ENCODE measurements at places on chromosomes 2 and 18.

GRCh38 chr2:113965644-113966043 is 75.8 kb downstream of the ACTR3 start:
- no peak for DNase-seq

DNA sequence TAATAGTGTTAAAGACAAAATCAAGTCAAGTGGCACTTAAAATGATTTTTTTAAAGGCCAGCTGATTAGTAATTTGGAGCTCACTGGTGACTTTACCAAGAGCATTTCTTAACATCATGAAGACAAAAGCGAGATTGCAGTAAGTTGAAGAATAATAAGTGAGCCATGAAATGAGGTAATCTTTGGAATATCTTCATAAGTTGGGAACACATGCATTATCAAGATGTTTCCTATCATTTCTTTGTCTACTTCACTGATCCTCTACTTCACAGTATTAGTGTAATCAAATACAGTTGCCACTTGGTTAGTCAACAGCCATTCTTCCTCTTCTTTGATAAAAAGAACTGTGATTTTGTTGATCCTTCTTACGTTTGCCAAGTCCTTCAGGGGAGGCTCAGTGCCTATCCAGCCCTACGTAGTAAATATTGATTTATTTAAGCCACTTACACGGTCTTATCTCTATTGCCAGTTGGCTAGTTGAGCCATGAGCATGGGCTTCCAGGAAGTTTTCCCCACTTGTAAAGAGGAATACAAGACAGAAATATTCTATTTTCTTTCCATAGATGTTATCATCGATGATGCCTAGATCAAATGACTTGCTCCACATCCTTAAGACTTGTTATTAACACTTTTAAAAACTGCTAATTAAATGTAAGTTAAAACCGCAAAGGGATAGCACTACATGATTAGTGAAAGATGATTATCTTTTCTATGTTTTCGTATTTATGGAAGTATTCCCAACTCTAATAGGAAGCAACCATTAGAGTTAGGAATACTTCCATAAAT is 46.1 kb downstream of the YES1 start:
- DNase-seq = no peak

GRCh38 chr2:188810586-188810985 is 163.6 kb upstream of the COL3A1 start:
- no peak for DNase-seq

- no peak for DNase-seq
Observed at GRCh38 chr2:109237792-109238191, 108.8 kb downstream of the SH3RF3 start.

GRCh38 chr2:70702711-70703395 is 65.1 kb downstream of the ADD2 start:
- DNase-seq = no peak

DNA sequence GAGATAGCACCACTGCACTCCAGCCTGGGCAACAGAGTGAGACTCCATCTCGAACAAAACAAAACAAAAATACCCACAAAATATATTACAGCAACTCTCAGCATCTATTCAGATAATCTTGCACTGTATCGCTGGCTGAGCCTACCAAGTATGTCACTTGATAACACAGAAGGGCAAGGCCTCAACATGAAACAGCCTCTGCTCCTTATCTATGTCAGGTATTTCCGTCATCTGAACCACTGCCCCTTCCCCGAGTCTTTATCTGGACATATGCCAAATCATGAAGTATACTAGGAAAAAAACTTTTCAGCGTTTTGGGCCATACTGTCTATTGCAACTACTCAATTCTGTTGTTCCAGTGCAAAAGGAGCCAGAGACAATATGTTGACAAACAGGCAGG is 17.7 kb downstream of the PDIA6 start:
- no peak for DNase-seq

- no peak for DNase-seq
Observed at GRCh38 chr2:237520290-237520689, 33.2 kb downstream of the MLPH start.

DNA sequence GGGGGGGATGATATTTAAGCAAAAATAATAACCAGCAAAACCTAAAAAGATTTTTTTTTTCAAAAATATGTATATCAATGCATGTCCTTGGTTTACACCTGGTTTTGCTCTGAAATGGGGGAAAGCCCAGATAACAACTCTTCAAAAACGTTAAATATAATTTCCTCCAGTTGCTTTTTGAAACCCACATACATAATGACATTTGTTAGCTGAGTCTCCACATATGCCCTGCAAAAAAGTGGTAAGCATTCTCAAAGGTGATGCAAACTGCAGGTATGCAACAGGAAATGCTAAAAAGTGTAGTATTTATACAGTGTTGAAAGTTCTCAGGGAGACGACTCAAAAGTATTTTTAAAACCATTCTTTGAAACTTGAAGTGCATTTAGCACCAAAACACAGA is 258.6 kb downstream of the ZEB2 start:
- no peak for DNase-seq

- no peak for DNase-seq
Observed at GRCh38 chr2:14330884-14331283, 301.6 kb upstream of the LRATD1 start.

DNA sequence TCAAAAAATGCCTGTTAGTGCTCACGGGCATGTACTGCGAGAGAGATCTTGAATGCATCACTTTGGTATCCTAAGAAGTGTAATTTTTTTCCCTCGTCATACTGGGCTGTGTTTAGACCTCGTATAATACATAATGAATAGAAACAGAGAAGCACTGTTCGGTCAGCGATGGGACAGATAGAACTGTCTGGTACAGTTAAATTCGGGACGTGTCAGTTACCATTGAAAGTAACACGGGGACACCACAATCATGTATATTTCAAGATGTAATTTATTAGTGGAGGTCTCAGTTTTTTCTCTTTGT is 1.8 kb downstream of the PKP4 start:
- no peak for DNase-seq

DNA sequence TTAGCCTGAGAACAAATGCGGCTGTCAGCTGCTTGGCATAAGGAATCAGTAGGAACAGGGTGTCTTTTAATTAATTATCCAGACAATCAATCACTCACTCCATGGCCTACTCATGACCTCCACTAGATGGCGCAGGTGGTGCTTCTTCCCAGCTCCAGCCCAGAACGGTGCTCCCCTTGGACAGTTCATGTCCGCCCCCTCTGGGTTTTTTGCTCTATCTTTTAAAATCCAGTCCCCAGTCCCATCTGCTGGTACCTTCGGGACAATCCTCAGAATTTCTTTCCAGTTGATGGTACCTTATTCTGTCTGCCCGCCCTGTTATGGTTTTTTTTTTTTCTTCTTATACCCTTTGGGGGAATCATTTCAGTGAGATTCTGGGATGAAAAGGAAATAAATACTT is 99.8 kb downstream of the CACNB4 start:
- DNase-seq = peak; percentile 1

- DNase-seq = no peak
Observed at GRCh38 chr18:29928081-29928480, 1114.5 kb downstream of the DSC3 start.

- DNase-seq = no peak
Observed at GRCh38 chr2:229433351-229433750, 162.3 kb upstream of the PID1 start.

- DNase-seq = no peak
Observed at GRCh38 chr2:55862673-55863390, 60.8 kb downstream of the EFEMP1 start.

DNA sequence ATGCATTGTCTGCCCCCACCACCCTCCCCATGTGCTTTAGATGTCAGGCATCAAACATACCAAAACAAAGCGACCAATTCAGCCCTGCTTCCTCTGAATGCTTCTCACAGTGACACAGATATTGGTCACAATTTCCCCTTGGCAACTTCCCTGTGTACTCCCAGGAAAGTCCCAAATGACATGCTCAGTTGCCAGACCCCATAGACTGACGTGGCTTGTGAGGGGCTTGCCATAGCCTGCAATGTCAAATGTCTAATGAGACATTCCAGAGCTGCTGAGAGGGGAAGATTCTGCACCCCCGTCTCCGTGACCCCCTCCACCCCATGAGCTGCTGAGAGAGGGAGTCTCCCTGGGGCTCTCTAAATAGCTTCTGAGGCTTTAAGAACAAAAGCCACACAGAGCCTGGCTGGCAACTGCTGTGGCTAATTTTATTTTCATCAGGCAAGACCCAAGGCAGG is 47.3 kb downstream of the RFTN2 start:
- DNase-seq = no peak

DNA sequence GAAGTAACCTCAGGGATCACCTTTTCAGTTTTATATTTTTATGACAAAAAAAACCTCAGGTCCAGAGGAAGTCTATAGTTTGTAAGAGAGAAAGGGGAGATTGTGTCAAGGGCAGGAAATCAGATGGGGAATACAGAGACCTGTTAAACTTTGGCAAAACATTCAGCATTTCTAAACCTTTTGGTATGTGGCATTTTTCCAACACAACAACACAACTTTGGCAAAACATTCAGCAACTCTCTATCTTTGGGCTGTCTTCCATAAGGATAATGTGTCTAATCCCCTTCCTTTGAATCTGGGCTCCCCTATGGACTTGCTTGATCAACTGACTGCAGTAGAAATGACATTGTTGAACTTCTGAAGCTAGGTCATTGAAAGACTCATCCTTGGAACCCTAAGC is 220.6 kb upstream of the CCDC68 start:
- no peak for DNase-seq

GRCh38 chr2:14896330-14897030 is 264.0 kb downstream of the LRATD1 start:
- DNase-seq = no peak

DNA sequence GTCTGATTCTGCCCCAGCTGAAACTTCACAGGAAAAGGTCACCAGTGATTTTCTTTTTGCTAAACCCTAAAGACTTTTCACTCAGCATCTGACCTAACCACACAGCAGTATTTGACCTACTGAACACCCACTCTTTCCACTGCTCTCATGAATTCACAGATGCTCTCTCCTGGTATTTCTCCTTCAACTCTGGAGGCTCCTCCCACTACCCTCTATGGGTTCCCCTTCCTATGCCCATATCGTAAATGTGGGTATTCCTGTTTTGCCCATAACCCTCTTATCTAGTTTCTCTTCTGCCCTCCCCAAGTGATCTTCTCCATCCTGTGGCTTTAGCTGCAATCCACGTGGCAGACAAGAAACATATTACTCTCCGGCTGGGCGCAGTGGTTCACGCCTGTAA is 7.6 kb downstream of the PLEKHM3 start:
- no peak for DNase-seq

DNA sequence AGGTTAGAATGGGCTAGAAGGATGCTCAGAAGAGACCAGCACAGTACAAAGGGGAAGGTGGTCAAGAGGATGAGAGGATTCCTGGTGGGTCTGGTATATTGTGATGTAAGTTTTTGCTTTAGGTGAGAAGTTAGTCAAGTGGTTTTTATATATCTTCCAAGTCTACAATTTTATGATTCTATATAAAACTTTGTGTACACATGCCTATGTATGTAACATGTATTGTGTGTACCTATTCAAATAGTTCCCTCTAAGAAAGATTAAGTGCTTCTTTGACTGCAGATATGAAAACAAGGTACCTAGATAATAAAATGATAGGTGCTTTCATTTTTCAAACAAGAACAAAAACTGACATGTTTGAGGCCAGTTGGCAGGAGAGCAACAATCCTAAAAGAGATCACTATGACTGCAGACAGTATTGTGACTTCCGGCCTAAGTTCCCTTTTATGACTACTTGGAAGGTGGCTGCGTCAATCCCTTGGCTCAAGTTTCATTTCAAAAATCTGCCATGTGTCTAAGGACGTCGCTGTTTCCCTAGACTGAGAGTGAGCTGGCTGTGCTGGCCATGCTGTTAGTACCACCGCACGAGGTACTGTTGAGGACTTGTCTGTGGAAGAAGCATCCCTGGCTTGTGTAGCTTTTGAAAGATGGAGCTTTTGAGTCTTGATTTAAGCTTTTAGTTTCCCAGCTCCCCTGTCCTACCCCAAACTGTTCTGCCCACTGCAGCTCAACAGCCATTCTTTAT is 123.1 kb downstream of the PRPF40A start:
- no peak for DNase-seq

- DNase-seq = no peak
Observed at GRCh38 chr2:11435036-11435435, 30.9 kb downstream of the E2F6 start.
